Right ventricle myocardium superior (tissue), 1 donor: ENCODE measurements at places on chromosomes 12 and 14.

DNA sequence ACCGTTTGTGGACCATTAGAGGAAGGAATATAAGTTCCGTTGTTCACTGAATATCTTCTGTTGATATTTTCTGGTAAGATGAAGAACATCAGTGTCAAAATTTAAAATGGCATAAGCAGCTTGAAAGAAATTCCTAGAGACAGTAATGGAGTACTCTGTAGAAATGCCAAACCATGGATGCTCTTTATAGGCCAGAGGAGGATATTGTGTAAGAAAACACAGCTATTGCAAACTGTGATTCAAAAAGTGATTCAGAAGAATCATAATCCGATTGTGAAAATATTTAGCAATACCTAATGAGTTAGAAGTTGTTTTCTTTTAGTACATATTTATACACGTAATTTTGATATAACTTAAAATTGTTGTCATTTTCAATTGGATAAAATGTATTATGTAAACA is 102.8 kb downstream of the SLC16A7 start:
- no peak for DNase-seq

GRCh38 chr12:65170209-65170881 is 962 bp downstream of the LEMD3 start:
- DNase-seq, result peak; percentile 78

GRCh38 chr12:62912644-62913043 is 22.3 kb downstream of the PPM1H start:
- DNase-seq, result no peak

GRCh38 chr12:10158406-10158805 is 13.5 kb downstream of the OLR1 start:
- no peak for DNase-seq

DNA sequence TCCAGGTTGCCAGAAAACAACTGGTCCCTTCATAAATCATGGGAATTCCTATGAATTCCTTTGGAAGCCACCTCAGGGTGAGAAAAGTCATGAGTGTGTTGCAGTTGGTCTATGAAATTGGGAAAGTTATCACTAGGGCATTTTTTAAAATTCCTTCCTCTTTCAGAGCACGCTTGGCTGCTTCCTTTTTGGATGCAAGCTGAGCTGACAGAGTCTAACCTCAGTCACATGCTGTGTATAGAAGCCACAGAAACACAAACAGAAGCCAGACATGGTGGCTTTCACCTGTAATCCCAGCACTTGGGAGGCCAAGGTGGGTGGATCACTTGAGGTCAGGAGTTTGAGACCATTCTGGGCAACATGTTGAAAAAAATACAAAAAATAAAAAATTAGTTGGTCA is 21.7 kb upstream of the HELB start:
- DNase-seq, result no peak

GRCh38 chr14:54908190-54908589 is 5.6 kb upstream of the GCH1 start:
- DNase-seq, result no peak

- no peak for DNase-seq
Observed at GRCh38 chr14:68749487-68750475, 43.1 kb downstream of the ZFP36L1 start.

GRCh38 chr12:34033628-34034296 is 11.5 kb downstream of the ALG10 start:
- no peak for DNase-seq

GRCh38 chr12:59077575-59078426 is 157.5 kb upstream of the LRIG3 start:
- DNase-seq, result no peak

GRCh38 chr14:52596861-52597260 is 44.2 kb downstream of the GPR137C start:
- no peak for DNase-seq

- no peak for DNase-seq
Observed at GRCh38 chr12:3562484-3562883, 71.5 kb downstream of the PRMT8 start.

DNA sequence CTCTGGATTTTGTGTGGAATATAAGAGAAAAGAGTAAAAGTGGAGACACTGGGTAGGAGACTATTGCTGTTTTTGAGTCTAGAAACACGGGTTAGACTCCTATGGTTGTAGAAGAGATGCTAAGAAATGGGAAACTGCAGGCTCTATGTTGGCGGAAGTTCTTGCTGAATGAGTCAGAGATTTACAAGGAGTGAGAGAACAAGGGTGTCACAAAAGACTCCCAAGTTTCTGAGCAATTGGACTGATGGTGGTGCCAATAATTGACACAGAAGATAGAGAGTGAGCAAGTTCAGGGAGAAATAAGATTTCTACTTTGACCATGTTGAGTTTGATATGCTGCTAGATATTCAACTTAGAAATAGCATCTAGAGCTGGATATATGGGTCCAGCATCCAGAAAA is 2.6 kb upstream of the PRKD1 start:
- no peak for DNase-seq

- no peak for DNase-seq
Observed at GRCh38 chr12:108642269-108642870, 8.7 kb upstream of the SELPLG start.

DNA sequence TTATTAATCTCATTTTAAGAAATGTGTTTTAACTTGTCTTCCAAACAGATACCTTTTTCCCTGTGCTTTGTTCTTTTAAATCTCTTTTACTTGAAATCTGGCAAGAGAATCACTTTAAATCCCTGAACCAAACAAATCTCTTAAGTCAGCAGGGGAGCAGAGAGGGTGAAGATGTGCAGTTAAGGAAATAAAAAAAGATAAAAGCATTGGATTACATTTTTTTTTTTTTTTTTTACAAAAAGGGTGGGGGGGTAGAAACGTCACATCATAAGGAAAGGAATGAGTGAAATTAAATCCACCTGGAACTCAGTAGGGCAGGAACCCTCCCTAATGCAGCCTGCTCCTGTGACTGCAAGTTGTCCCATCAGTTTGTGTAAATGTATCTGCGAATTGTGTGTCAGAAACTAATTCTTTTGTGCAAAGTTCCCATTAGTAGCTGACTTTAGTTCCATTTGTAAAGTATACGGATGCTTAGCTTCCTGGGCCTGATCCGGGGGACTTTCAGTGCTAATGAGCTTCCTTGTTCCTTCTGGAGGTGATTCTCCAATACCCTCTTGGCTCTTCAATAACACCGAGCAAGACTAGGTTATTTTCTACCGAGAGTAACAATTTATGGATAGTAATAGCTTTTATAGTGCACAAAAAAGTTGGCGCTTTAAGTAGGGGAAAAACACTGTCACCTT is 1.5 kb downstream of the TTC6 start:
- no peak for DNase-seq

GRCh38 chr12:50822082-50822481 is 20.6 kb upstream of the TMPRSS12 start:
- no peak for DNase-seq

DNA sequence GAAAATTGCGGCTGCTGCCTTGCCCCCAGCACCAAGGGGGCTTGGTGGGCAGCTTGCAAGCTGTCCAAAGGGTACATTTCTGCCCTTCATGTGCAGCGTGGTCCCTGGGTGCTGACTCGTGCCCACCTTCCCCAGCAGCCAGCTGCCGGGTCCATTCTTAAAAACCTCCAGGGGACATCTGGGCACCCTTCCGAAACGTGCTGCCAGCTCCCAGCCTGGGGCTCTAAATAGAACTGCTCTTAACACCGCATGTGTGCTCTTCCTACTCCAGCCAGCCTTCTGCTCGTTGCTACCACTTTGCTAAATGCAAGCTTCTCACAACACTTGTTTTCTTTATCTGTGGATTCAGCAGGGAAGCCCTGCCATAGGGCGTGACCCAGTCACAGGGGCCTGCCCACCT is 66.0 kb downstream of the RIMBP2 start:
- no peak for DNase-seq

DNA sequence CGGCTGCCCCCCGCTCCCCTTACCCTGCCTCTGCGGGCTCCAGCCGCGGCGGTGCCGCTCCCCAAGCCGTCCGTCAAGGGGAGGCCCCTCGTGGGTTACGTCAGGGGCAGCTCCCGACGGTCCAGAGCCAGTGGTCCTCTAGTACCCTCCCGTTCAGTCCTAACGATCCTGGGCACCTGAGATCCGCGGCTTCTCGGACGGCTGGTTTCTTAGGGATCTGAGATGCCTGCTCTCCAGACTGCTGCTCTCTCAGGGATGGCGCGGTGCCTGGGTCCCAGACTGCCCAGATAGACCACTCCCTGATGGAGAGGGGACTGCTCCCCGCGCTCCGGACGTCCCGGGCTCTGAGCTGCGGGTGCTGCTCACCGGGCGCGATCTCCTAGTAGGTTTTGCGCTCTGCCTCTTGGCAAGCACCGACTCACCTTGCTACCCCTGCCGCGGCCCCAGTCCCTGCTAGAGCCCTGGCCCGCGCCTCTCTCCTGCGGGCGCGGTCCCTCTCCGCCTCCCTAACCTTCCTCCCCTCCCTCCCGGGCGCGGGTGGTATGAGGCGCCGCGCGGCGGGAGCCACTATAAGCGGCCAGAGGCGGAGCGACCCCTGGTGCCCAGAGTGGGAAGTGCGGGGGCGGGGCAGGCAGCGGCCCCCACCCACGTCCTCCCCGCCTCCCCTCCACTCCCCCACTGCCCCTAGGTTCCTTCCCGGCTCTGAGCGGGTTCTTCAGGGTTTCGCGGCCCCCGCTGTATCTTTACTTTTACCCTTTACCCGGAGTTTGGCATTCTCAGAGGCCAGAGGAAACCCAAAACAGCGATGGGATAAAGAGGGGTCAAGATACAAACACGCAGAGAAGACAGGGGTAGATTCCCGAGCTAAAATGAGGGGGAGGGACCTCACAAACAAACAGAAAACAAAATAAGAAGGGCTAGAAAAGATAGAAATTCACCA is at the start of gene C1QL4:
TSS of gene C1QL4 (minus strand) at position 544 of the 940 bp plus-strand sequence. CDS start 711 bp downstream, outside the sequence.
- DNase-seq, result peak; percentile 91

GRCh38 chr14:52303236-52303635 is 10.9 kb upstream of the PTGER2 start:
- no peak for DNase-seq

DNA sequence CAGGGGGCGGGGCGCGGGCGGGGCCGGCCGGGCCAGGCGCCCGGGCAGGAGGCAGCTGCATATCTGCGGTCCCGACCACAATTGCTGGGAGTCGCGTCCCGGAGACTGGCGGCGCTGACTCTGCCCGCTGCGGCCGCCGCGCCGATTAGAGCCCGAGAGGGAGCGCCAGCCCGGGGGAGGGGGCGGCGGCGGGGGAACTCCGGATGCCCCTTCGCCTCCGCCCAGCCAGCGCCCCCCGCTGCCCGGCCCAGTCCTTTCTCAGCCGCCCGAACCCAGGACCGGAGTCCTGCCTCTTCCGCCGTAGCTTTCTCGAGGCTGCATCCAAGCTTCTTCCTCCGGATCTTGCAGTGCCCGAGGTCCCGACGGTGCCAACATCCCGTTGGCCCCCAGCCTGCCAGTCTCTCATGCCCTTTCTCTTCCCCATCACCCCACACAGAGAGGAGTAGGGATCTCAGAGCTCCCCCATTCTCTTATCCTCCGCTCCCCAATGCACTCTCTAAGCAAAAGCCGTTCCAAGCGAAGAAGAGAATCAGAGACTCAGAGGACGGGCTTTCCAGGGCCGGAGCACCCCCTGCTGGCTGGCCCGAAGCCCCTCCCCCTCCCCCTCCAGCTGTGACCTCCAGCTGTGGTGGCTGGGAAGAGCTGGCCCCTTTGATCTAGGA is 8.8 kb upstream of the SP7 start:
- peak; percentile 85 for DNase-seq

GRCh38 chr14:32738206-32738871 is 200.3 kb upstream of the NPAS3 start:
- DNase-seq, result no peak

DNA sequence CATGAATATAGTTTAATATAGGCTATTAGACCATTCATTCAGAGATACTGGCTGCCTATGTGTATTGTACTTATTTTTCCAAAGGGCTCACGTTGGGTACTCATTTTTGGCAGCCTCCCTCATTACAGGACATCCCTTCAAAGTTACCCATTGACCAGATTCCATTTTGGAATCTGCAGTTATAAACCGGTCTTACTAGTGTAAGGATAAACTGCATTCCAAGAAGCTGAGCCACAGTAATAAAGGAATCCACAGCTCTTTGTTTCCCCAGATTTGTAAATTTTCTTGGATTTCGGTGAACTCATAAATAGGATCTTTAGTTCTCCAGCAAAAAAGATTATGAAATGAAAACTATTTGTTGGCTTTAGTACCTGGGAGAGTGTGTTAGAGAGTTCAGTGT is 18.9 kb upstream of the CFL2 start:
- no peak for DNase-seq

DNA sequence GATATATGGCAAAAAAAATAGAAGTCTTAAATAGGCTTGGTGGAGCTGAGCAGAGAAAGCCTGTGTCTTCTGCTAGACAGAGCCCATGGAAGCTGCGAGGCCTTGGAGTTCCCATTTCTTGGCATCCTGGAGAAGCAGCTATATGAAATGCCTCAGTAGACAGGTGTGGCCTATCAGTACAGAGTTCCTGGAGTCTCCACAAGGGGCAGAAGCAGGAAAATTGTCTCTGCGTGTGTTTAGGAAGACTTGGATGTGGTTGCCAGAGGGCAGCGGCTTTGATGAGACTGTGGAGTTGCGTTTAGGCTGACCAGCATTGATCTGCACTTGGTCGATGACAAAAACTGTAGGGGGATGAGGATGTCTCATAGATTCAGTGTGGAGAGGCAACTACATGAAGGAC is 334.5 kb upstream of the SEL1L start:
- DNase-seq, result no peak

DNA sequence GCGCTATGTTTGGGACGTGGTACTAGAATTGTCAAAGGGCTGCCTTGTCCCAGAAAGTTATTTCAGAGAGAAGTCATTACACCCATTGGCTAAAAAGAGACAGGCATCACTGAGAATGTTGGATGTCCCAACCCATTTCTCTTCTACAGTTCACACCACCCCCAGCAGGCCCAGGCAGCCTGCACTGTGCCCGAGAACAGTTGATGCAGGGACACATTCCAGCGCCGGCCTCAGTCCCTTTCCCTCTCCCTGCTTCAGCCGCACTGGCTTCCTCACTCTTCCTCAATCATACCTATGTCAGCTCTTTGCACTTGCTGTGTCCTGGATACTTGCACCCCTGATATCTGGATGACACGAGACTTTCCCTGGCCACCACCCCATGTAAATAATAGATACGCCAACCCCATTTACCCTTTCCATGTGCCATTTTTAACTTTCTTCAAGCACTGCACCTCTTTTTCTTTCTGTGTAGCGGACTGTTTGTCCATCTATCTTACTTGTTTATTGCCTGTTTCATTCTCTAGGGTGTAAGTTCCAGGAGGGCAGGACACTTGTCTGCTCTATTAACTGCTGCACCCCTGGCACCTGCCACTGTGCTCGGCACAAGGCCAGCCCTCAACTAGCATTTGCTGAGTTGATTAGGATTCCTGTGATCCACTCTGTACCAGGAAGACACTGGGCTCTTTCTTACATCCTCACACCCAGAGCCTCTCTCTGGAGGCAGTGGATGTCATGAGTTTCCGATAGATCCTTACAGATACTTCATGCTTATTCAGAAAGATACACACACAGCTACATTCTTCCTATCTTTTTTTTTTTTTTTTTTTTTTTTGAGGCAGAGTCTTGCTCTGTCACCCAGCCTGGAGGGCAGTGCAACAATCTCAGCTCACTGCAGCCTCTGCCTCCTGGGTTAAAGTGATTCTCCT is 76.6 kb upstream of the CEP83 start:
- DNase-seq, result no peak
